ENCODE measurements at places on chromosomes 3 and 15.

DNA sequence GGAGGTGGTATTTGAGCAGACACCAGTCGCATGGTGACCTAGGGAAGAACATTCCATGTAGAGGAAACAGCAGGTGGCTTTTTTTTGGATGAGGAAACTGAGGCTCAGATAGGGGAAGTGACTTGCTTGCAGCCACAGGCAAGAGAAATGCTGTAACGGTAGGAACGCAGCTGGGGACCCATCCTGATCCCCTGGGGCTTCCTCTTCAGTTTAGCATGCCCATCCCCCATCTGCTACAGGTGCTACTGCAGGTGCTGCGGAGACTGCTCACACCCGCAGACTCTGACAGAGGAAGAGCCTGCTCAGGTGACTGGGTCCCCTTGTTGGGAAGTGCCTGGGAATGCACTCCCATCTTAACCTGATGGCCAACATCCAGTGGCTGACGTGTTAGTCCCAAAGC lies 55.4 kb upstream of the SEC13 start:
- DNase-seq: no peak

DNA sequence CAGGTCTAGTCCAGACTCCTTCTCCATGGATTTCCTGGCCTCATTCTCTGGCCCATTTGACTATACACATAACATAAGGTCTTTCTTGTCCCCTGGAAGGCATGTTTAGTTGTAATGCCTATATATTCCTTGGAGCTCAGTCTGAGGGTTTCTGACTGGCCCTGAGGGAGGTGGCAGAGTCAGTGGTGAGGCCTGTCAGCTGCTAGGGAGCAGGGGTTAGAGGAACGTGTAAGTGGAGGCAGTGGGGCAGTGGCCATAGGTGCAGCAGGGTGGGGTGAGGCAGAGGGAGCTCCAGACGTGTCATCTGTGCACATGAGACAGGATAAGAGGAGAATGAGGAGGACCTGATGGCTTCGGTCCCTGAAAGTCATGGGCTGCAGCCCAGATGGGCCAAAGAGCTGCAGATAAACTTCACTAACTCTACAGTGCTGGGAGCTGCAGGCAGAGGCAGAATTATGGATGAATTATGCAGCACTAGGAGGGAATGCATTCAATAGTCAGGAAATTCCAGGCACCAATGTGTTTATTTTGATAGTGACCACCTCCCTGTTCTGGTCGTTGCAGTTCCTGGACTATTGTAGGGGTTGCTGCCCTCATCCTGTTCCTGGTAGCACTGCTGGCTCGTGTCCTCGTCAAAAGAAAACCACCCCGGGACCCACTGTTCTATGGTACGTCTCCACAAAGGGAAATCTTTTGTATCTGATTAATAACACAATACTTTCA lies 4.9 kb downstream of the TM6SF1 start:
- DNase-seq: no peak

- no peak for DNase-seq
Measured at GRCh38 chr3:183015185-183015584, 34.8 kb upstream of the DCUN1D1 start.

DNA sequence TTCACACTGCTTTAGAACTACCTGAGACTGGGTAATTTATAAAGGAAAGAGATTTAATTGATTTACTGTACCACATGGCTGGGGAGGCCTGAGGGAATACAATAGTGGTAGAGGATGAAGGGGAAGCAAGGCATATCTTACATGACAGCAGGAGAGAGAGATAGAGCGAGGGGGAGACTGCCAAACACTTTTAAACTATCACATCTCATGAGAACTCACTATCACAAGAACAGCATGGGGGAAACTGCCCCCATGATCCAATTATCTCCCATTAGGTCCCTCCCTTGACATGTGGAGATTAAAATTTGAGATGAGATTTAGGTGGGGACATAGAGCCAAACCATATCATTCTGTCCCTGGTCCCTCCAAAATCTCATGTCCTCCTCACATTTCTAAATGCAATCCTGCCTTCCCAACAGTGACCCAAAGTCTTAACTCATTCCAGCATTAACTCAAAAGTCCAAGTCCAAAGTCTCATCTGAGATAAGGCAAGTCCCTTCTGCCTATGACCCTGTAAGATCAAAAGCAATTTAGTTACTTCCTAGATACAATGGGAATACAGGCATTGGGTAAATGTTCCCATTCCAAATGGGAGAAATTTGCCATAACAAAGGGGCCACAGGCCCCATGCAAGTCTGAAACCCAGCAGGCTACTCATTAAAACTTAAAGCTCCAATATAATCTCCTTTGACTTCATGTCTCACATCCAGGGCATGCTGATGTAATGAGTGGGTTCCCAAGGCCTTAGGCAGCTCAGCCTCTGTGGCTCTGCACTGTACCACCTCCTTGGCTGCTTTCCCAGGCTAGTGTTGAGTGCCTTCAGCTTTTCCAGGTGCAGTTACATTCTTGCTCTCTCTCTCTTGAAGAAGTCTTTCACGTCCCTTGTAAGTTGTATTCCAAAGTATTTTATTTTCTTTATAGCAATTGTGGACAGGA lies 481.7 kb upstream of the TGFBR2 start:
- DNase-seq: no peak

DNA sequence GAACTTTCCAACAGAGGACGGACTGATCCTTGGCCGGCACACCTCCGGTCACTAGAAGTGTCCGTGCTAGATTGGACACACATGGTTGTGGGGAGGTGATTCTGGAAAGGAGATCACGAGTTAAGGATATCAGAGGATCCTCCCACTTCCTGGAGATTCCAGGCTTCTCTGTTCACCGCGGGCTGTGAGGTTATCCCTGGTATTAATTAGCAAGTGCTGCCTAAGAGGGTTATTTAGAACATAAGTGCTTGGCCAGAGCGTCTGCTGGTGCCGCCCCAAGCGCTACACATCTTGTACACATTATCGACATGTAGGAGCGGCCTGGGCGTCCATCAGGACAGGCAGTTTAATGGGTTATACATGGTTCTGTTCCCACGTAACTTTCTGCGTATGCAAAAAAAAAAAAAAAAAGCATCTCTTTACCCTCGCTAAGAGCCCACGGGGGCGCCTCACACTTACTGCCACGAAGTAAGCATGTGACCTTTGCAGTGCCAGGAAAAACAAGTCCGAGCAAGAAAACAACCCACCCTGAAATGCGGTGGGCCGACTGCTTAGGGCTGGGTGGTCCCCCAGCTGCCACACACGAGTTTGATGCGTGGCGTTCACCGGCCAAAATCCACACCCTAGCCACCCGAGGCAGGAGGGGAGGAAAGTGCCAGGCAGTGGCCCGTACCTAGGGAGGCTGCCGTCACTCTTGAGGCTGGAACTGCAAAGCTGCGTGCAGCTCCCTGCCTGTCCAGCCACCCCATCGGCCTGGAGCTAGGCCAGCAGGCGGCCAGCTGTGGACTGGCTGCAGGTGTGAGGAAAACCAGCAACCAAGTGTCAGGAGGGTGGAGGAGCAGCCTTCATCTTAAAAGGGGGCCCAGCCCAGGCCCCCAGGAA lies 78.0 kb downstream of the CPN2 start:
- DNase-seq: no peak

DNA sequence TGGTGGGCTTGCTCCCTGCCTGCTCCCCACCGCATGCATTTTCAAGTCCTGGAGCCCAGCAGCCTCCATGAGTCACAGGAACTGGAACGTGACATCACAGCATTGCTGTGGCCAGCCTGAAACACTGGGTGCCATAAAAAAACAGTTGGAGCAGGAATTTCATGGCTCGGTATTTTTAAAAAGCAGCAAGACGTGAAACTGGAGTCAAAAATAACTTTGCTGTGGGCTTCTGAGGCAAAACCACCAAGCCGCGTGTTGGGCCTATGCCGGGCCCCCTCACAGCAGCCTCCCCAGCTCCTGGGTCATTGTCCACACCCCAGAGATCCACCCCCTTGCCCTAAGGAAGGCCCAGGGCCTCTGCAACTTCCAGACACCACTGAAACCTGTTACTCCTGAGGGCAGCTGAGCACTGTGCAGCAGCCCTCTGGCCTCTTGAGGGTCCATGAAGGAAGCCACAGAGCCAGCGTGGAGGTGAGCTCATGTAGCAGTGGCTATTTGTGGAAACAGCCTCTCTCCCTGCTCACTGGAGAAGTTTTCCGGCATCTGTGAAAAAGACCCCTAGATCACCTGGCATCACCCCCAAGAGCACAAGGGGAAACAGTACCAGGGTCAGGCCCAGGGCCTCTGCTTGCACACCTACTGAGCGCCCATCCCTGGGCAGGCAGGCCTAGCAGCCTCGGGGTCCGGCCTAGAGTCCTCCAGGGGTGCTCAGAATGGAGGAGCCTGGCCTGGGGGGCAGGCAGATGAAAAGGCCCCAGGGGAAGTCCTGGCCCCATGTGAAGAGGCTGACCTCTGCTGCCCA lies 34.0 kb upstream of the DUSP7 start:
- no peak for DNase-seq

- DNase-seq: no peak
Measured at GRCh38 chr15:89633585-89633984, 21.7 kb downstream of the KIF7 start.

- no peak for DNase-seq
Measured at GRCh38 chr3:60056404-60056803, 1006.6 kb upstream of the CFAP20DC start.

Measured in mucosa of descending colon (tissue), 3 donors.